NCI-H446 treated with DMSO at 0.1 percent for 48 hours (cell line): ENCODE measurements at places on chromosomes 3 and 15.

- no peak for DNase-seq
Measured at GRCh38 chr3:189500798-189501495, 130.2 kb upstream of the TP63 start.

- DNase-seq: no peak
Measured at GRCh38 chr15:39061952-39062464, 497.4 kb upstream of the RASGRP1 start.

DNA sequence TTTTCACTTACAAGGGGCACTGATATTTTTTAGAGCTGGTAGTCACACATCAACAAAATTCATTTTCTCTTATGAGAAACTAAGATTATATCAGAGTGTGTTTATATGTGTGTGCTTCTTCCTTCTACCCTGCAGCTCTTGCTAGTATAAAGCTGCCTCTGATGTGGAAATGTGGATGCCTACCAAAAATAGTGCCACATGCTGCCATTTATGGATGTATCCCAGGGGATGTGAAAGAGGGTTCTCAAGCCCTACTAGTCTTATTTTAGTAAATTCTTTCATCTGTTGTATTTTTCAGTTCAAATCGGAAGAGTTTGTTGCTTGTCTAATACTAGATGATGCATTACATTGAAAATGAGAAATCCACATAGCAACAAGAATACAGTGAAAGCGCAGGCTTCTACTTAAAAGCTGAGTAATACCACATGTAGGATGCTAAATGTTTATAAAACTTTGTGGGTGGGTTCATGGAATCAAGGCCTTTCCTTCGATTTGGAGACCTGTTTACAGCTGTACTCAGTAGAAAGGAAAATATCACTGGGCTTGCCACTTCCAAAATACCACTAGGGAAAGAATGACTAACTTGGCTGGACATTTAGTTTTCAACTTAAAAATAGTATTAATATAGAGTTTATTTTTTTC lies 399.2 kb downstream of the EPHA3 start:
- no peak for DNase-seq

GRCh38 chr3:42300013-42300412 lies 34.0 kb upstream of the CCK start:
- DNase-seq: no peak

DNA sequence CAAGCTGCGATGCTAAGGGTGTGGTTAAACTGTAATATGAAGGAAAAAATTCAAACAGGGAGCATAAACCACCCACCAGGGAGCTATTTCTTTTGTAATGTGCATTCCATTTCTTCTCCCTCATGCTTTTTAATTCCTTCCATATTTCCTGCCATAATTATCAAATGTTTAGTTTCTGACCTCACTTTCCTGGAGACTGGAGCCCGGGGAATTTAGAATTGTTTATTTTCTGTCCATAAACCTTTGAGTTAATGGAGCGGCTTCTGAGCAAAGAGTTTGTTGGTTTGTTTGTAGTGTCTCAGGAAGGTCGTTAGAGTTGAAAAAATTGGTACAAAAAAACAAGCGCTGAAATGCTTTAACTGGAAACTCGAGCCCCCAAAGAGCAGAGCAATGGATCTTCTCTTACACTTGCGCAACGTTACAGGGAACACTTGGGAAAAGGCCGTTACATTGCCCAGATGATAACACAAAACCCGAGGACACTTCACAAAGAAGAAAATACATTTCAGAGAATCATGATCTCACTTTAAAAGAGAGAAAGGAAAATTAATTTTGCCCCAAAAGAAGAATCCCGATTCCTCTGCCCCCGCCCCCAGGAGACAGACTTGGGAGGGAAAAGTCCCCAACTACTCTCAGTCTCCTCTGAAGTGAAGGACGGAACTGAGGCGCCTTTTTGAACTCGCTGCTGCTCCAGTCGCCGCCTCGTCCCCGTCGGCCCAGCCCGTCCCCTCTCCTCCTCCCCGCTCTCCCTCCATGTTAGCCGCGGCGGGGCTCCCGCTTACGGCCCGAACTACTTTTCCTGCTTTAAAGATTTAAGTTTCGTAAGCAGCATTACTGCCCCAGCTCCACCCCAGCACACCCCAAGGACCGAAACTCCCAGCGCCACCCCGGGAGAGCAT lies 842 bp downstream of the FSTL1 start:
- no peak for DNase-seq

DNA sequence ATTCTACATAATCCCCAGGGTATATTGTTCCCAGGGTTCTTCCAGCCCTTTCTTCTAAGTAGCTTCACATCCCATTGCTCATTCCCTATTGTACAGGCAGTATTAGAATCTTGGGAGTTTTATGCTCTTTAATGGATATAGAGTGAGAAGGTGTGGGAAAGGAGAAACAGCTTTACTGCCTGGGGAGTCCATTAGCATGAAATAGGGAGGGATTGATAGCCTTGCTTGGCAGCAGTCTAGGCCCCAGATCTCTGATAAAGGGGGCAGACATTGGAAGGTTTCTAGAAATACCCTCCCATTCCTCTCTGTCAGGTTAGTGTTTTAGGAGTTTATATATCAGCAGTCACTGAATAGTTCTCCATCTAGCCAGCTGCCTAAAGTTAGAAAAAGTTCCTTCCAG lies 334.3 kb downstream of the UNC13C start:
- no peak for DNase-seq

DNA sequence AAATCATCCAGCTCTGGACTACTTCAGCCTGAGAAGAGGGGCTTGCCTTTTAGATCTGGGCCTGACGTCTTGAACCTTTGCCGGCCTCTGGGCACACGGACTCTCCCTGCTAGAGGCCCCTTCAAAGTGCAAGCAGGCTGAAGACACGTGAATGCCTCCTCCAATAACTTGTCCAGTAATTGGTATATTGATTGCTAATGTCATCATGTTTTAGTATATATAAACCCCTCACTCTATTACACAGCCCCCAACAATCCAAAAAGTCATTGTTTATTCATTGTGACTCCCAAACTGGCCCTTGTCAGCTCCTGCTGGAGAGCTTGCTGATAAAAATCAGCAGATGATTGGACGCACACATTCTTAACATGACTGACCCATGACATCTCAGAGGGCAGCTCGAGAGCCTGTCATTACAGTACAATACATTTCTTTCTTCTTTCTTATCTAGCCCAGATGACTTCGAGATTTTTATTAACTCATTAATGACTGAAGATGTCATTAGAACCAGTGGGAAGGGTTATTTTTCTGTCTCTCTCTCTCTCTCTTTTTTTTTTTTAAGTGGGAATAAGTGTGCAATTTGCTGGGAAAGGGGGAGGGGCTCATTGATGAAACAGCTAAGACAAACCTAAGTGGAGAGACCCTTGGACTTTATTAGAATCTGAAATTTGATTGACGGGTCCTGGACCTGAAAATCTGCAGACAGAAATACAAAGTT lies 65.5 kb upstream of the NR2F2 start:
- no peak for DNase-seq

DNA sequence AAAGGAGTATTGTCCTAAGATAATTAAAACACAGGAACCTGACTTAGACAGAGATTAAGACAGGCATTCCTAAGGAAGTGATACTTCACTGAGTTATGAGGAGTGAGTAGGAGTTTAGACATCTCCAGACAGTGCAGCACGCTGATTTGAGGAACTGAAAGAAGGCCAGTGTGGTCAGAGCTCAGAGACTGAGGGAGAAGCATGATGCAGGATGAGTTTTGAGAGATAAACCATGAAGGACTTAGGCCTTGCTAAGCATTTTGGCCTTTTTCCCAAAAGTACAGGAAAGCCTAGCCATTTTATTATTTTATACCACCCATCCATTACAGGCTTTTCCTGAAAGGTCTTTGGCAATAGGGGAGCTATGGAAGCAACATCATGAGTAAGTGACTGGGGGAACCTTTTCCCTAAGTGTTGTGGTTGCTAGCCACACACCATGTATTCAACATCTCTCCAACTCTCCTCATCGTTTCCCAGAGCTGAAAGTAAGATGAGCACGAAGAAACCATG lies 375.6 kb upstream of the TPRG1 start:
- DNase-seq: no peak

DNA sequence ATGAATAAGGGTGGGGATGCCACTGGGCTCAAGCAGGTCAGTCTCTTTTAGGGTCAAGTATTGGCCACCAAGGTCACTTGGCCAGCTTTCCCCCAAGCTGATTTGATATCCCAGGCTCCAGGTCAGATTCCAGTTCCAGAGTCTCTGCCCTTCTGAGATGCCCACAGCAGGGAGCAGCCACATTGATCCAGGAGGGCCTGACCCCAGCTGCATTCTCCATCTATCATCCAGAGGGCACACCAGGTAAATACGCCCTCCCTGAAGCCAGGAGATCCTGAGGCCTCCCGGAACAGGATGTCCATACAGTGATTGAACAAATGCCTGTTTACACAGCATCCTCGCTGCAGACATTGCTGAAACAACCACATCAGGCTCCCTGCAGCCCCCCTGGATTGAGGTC lies 264.6 kb upstream of the TLE3 start:
- DNase-seq: no peak

- no peak for DNase-seq
Measured at GRCh38 chr3:184669578-184669977, 42.3 kb downstream of the MAGEF1 start.

DNA sequence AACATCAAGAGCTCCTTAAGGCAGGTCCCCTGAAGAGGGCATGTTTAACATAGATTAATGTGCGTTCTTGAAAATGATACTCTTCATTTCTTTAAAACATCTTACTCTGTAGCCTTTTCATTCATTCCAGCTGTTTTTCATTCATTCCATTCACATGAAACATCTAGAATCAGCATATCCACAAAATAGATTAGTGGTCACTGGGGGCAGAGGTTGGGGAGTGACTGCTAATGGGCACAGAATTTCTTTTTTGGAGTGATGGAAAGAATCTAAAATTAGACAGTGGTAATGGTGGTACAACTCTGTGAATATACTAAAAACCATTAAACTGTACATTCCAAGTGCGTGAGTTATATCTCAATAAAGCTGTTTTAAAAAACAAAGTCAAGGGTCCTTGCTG lies 15.4 kb upstream of the CXCR6 start:
- no peak for DNase-seq

- DNase-seq: no peak
Measured at GRCh38 chr3:189488241-189488767, 142.9 kb upstream of the TP63 start.

- peak; percentile 58 for DNase-seq
Measured at GRCh38 chr3:170598091-170598502, 12.2 kb upstream of the SLC7A14 start.

DNA sequence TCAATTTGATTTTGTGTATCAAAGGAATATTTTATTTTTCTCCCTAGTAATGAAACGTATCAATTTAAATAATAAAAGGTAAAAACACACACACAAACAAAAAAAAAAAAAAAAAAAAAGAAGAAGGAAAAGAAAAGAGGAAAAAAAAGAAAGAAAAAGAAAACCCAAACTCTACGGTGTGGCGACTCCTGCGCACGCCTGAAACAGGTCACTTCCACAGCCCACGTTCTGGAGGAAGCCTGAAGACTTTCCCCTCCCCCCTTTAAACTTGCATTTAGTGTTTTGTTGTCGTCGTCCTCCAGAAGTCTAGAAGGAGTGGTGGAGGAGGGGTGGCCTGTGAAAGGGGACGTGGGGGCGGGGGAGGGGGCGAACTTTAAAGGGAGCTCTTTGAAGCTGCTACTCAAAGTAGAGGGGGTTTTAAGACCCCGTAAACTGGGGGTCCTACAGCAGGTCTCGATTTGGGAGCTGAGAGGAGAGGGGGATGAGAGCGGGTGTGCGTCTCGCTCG lies 2.3 kb upstream of the TLE3 start:
- DNase-seq: no peak

GRCh38 chr15:34154725-34155204 lies 52.9 kb downstream of the PGBD4 start:
- DNase-seq: no peak

GRCh38 chr15:81293728-81294515 lies 30.0 kb downstream of the STARD5 start:
- DNase-seq: no peak

DNA sequence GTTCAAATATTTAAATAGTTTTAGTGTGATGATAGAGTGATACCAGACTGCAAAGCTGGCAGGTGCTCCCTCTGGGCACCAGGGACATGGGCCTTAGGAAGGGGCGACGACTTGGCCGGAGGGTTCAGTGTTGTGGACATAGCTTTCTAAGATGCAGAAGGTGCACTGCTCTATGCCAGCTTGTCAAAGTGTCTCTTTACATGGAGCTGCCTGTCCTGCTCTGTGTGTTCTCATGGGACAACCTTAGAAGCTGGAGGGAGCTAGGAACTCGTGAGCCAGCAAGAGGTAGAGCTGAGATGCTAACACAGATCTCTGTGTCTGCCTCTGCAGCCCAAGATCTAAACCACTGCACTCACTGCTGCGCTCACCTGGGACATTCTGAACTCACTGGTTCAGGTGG lies 77.8 kb downstream of the SENP2 start:
- DNase-seq: no peak

- DNase-seq: no peak
Measured at GRCh38 chr3:57160765-57161538, 4.2 kb downstream of the IL17RD start.

DNA sequence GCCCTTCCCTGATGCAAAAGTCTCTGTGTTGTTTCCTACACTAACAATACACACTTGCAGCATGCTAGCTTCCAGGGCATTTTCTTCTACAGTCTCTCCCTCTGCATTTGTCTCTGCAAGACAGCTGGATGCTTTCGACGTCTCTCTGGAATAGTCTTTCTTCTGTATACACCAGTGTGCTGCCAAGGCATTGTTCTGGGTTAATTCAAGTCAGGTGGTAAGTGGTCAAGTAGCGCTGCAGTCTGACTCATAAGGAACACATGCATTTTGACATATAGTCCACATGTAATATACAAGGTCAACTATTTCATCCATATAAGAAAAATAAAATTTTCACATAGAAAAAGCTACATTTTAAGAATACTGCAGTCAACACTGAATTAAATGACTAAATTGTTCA lies 92.7 kb downstream of the MYLK start:
- no peak for DNase-seq

GRCh38 chr3:15319575-15319974 lies 12.8 kb downstream of the SH3BP5 start:
- DNase-seq: no peak

DNA sequence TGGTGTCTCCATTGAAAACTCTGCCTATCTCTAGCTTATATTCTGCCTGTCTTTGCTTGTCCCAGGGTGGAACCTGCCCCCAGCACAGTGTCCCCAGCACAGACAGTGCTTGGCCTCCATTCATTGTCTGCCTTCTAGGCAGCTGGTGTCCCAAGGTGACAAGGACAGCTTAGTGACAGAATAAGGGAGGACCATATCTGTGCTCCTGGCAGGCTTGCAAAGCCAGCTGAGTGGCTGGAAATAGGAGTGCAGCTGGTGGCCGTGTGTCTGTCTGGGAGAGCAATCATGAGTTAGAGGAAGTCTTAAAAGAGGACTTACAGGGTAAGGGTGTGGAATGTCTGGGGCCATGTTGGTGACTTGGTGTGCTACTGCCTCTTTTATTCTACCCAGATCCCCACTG lies 33.4 kb downstream of the SCN5A start:
- DNase-seq: no peak
